Ecto neural progenitor cell (in vitro differentiated cells): ENCODE measurements at places on chromosomes 1 and 21.

DNA sequence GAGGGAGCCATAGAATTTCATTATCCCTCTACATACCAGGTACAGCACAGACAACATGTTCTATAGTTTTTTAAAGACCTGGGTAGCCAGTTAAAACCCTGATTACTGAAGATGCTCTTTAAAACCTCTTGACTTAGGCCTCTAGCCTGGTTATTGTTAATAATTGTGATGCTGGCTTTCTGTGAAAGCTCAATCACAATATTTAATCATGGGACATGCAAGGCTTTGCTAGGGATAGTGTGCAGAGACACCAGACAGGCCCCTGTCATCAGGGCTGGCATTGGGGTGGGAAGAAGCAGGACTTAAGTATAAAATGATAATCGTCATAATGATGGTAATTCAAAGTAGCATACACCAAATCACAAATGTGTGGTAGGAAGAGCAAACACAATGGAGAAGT, 274.4 kb downstream of the PTBP2 start:
- DNase-seq: no peak

- no peak for DNase-seq
Measured at GRCh38 chr1:205493241-205494085, 11.0 kb upstream of the CDK18 start.

GRCh38 chr21:46038871-46039397, 57.4 kb downstream of the COL6A1 start:
- no peak for DNase-seq

DNA sequence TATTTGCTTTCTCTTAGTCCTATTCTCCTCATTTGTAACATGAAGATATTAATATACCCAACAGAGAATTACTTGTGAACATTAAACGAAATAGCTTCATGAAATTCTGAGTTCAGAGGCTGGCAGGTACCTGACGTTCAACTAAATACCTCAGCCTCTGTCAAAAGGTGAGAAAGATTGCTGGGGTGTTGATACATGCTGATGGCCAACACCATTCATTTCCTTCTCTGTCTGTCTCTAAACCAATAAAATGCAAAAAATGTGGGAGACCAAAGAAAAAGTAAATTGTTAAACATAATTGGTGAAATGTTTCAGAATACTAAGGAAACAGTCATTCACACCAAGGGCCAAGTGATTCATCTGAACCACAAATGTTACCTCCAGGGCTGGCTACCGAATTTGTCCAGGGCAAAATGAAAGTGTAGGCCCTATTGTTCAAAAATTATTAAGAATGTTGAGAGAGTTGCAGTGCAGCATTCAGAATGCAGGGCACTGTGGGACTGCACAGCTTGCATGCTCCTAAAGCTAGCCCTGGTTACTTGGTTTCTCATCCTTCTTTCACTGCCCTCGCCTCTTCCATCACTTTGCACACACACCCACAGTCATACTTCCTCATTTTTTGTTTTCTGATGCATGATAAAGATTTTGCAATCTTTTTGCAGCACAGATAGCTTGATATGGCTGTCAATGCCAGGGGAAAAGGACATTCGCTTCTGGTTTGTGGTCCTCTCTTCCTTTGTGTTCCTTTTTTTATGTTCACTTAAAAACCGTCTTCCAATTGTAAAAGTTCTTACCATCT, 414.3 kb upstream of the NR5A2 start:
- no peak for DNase-seq

DNA sequence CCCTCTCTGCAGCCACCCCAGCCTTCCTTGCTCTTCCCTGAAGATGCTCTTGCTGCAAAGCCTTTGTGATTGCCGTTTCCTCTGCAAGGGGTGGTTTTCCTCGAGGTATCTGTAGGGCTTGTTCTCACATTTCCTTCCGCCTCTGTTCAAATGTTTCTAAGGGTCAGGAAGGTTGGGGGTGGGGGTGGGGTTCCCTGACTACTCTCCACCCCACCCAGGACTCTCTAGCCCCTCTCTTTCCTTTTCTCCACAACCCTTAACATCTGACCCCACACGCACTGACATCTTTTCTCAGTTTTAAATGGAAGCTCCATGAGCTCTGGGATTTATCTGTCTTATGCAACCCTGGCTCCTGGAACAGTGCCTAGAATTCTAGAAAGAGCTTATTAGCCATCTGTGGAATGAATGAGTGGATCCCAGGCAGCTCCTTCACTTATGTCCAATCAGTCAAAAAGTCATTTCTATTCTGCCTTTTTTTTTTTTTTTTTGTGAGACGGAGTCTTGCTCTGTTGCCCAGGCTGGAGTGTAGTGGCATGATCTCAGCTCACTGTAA, 27.3 kb upstream of the ZNF362 start:
- no peak for DNase-seq

DNA sequence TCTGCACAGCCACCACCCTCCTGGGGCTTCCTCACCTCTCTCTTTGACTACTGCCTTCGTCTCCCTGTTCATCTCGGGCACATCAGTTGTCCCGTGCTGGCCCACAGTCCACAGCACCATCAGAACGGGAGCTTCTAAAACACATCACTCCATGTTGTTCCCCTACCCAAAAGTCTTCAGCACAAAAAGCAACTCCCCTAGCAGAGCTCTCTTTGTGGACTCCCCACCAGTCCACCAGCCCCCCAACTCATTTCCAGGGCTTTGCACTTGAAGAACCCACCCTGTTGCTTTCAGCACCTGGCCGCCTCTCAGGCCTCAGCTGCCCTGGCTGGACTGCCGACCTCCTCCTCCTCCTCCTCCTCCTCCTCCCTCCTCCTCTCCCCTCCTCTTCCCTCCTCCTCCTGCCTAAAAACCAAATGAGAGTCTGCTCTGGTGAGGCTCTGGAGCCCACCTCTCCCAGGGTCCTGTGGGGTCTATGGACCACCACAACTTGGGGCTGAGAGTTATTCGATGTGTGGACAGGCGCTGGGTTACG, 251.2 kb upstream of the VAMP3 start:
- DNase-seq: no peak

DNA sequence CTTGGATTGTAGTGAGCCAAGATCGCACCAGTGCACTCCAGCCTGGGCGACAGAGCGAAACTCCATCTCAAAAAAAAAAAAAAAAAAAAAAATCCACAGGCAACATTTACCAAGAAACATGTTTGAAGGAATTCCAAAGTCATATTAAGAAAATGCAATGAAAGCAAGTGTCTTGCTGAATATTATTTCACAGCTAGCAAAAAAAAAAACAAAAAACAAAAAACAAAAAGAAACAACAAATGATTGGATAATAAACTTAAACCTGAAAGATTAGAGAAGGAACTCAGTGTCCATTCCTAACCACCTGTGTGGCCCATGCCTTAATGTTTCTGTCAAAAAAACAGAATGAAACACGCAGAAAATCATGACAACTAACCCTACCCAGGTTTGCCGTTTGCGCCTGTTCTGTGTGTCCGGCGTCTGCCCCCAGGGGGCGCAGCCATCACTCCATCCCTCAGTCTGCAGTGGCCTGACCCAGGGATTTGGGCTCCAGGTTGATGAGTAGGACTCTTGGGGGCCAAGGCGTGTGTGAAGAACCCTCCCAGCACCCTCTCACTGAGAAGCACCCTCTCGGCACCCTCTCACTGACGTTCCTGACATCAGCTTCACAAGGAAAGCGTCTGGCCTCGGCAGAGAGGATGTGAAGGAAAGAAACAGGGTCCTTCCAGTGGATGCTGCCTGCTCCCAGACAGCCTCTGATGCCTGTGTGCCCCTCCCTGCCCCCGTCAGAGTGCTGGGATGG, 19.2 kb upstream of the PTTG1IP start:
- DNase-seq: peak; percentile 78
